ENCODE measurements at places on chromosomes 13 and 19.

- no peak for DNase-seq
Measured at GRCh38 chr19:31535691-31536460, 186.6 kb upstream of the TSHZ3 start.

GRCh38 chr19:934865-935479 lies 9.1 kb downstream of the ARID3A start:
- no peak for DNase-seq

DNA sequence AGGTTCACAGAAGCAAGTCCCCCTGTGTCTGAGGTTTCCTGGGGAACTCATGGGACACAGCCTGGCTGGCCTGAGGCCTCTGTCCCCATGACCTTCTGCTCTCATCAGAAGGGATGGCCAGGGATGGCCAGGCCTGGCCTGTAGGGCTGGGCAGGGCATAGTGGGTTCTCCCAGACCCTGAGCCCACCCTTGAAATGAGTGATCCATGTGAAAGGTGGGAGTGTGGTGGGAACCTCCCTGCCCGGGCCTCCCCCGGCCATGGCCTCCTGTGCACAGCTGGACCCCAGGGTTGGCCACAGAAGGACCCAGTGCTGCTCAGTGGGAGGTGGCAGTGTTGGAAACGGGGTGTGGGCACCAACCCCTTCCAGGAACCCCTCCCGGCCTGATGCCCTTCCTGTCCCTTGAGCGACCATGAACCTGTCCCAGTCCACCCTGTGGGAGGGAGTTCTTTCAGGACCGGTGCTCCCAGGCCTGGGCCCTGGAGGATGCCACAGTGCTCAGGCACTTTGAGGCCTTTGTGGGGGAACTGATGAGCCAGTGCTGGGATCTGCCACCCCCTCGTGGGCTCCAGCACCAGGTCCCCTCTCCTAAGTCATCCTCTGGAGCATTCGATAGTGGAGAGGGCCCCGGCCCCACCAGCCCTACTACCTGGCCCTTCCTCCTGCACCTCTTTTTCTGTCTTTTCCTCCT lies 15.5 kb upstream of the ZNF14 start:
- no peak for DNase-seq

DNA sequence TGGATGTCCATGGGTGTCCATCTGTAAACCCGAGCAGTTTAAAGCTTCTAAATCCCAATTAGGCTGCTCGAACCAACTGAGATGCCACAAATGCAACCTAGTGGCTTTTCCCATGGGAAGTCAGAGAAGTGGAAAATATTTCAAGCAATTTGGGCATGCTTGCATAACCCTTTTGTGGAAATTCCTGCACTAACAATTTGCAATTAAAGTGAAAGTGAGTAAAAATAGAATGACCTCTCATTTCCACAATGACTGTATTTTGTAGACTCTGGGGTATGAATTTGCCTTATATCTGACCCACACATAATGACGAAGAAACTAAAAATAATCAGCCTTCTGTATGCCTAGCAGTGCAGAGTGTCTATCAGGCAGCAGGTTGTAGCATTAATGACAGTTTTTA lies 91.8 kb upstream of the TSC22D1 start:
- no peak for DNase-seq
